Type B pancreatic cell (in vitro differentiated cells): ENCODE measurements at places on chromosomes 7 and 10. TPM values are rescaled to one million over a fixed set of nuclear protein-coding genes. Genes with fewer than 3 reads are reported as not detected.

GRCh38 chr10:27745732-27746396 lies at the start of gene MKX:
TSS of gene MKX (minus strand) at chr10:27745819. CDS start at chr10:27743415, 2,404 bp downstream.
- peak; percentile 80 for DNase-seq

DNA sequence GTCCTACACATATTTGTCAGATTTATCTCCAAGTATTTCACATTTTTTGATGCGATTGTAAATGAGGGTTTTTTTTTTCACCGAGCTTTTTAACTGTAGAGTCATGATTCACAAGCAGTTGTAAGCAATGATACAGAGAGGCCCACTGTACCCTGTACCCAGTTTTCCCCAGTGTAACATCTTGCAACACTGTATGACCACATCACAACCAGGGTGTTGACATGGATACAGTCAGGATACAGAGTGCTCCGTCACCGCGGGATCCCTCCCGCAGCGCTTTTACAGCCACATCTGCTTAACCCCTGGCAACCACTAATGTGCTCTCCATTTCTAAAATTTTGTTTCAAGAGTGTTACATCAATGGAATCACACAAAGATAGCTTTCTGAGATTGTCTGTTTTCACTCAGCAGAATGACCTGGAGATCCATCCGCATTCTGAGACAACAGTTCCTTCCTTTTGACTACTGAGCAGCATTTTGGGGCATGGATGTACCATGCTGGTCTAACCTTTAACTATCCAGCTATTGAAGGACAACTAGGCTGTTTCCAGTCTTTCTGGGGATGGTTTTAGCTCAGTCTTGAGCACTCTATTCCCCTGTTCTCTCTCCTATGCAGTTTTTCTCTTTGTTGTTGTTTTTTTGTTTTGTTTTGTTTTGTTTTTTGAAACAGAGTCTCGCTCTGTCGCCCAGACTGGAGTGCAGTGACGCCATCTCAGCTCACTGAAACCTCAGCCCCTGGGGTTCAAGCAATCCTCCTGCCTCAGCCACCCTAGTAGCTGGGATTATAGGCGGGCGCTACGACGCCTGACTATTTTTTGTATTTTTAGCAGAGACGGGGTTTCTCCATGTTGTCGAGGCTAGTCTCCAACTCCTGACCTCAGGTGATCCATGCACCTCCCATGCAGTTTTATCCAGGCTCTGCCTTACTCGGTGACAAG lies 25.9 kb downstream of the GPRIN2 start:
- DNase-seq, result no peak

- peak; percentile 47 for DNase-seq
Observed at GRCh38 chr10:123643315-123643714, 22.8 kb upstream of the GPR26 start.

DNA sequence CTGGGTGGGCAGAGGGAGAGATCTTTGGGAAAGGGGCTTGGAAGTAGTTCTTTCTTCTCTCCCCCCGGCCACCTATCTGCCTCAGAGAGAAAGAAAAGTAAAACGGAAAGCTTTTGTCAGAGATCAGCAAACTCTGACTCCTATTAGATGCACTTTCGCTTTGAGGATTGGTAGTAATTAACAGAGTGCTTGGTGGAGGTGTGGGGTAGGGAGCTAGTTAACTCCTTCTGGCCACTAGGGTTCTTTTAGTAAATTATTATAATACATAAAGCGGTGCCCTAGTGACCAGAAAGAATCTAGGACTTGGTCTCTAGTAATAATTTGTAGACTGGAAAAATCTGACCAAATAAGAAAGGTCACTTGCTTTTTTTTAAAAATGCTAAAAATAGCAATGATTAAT lies 54.6 kb downstream of the CPVL start:
- no peak for DNase-seq

GRCh38 chr10:67114945-67115344 lies 189.1 kb downstream of the LRRTM3 start:
- DNase-seq, result no peak

DNA sequence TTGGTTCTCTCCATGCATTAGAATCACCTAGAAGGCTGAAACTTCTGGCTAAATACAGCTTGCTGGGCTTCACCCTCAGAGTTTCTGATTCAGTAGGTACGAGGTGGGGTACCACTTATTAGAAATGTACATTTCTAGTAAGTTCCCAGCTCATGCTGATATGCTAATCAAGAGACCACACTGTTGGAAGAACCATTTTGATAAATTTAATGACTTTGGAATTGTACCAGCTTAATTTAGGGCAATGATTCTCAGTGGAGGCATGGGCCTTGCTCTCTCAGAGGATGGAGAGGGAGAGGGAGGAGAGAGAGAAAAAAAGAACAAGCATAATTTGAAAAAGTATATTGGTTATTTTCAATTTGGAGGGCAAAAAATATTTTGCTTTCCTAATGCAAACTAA lies 20.3 kb downstream of the CPN1 start:
- no peak for DNase-seq

TCERG1L gene
- total RNA-seq, result 2.7 and 4.2 TPM in 2 replicates

PNLIPRP3 gene
- total RNA-seq, result not detected in 2 replicates

PRSS2 gene
- 20.4 and 272 TPM in 2 replicates for total RNA-seq

LIPN gene
- total RNA-seq, result 0.24 and 1.5 TPM in 2 replicates

PLPP4 gene
- 1.3 and 4.4 TPM in 2 replicates for total RNA-seq
